ENCODE measurements at places on chromosomes 11 and 22. TPM values are rescaled to one million over a fixed set of nuclear protein-coding genes. Genes with fewer than 3 reads are reported as not detected.
A peak's percentile ranks its signal among the peaks of the same experiment; 100 is the strongest.

GRCh38 chr11:46381048-46381818, at the start of gene MDK:
MDK (plus strand) TSS chr11:46381669; CDS start chr11:46382058, 389 bp downstream.
- DNase-seq = no peak
- no peaks in the 10 kb centered on the region for H3K27me3 ChIP-seq
- peak within 1 kb of the TSS; percentile 59 for H3K4me3 ChIP-seq
- H3K36me3 ChIP-seq = no peaks in the 10 kb centered on the region

The NTM gene
- total RNA-seq = 0.10 TPM

DNA sequence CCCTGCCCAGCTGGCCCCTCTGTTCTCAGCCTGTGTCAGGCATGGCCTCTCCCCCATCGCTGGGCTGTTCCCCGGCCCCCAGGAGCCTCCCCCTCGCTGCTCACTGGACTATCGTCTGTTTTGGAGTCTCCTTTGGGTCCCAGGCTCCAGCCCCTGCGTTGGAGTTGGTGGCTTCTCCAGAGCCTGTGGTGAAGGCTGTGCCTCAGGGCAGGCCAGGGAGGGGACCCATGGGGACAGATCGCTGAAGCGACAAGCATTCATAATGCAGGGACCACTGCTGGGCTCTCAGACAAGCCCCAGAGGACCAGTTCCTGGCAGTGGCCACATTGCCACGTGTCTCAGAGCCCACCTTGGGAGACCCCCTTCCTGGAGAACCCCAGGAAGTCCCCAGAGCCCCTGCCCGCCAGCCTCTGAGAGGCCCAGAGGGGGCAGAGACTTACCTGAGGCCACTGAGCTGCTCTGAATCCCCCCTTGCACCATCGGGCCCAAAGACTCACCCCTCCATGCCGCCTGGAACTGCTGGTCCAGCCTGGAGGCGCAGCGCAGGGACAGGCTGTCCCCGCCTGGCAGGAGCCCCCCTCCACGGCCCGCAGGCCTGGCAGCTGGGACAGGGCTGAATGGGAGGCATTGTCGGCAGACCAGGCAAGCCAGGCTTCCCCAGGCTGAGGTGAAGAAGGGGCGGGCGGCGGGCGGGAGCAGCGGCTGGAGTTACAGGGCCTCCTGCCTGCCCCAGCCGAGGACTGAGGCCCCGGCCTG, at the start of gene CHADL:
Gene CHADL, minus strand, starts transcription at position 555 of the 756 bp plus-strand sequence. Its CDS starts 50 bp downstream, at position 505.
- no peaks in the 10 kb centered on the region for H3K36me3 ChIP-seq
- no peaks in the 10 kb centered on the region for H3K27me3 ChIP-seq
- H3K27ac ChIP-seq = no peak within 1 kb of the TSS
- no peak within 1 kb of the TSS for H3K4me3 ChIP-seq
- no peak for DNase-seq
- no peaks in the 10 kb centered on the region for H3K4me1 ChIP-seq

GRCh38 chr22:47301820-47302475, 539.5 kb downstream of the TBC1D22A start:
- no peak for DNase-seq
- H3K36me3 ChIP-seq = no peaks in the 10 kb centered on the region
- no peaks in the 10 kb centered on the region for H3K27me3 ChIP-seq

DNA sequence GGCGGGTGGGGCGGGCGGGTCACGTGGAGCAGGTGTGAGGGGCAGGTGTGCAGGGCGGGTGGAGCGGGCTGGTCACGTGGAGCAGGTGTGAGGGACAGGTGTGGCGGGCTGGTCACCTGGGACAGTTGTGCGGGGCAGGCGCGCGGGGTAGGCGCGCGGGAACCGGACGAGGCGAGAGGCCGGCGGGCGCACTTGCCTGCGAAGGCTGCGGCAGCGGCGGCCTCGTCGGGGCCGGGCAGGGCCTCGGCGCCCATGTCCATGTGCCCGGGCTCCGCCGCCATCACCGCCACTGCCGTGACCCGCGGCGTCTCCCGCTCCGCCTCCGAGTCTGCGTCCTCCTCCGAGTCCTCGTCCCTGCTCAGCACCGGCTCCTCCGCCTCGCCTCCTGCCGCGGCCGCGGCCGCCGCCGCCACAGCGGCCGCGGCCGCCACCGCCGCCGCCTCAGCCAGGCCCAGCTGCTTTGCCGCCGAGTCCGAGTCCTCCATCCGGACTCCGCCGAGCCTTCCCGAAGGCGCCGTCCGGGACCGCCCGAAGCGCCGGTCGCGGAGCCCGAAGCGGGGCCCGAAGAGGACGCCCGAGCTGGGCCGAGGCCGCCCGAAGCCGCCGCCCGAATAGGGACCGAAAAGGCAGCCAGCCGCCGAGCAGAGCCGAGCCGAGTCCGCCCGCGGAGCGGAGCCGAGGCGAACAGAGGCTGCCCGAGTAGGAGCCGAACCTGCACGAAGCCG, at the start of gene DEAF1:
Gene DEAF1, minus strand, starts transcription at position 660 of the 725 bp plus-strand sequence. Its CDS starts 175 bp downstream, at position 485.
- H3K27ac ChIP-seq = peak within 1 kb of the TSS; percentile 96
- peak within 1 kb of the TSS; percentile 75 for H3K4me3 ChIP-seq

The LMO2 gene
- 0.64 TPM for total RNA-seq

GRCh38 chr11:131422496-131422895, 52.1 kb downstream of the NTM start:
- no peak overlapping the region for H3K4me3 ChIP-seq
- DNase-seq = no peak
- H3K27me3 ChIP-seq = no peaks in the 10 kb centered on the region
- H3K36me3 ChIP-seq = no peaks in the 10 kb centered on the region

The KCNJ1 gene
- not detected for total RNA-seq

DNA sequence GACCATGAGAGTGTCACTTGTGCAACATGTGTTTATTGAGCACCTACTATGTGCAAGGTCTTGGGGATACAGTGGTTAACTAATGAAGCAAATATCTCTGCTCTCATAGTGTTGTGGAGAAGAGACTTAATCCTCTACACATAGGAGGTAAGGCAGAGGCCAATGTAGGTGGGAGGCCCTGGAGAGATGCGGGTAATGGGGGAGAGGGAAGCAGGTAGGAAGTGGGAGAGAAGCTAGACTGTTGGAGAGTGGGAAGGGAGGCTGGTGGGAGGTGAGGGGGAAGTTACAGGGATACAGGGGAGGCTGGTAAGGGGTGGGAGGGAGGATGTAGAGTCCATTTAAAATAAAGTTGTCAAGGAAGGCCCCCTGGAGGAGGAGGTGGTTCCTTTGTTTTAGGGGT, 240.0 kb downstream of the MIAT start:
- no peak overlapping the region for H3K4me3 ChIP-seq
- H3K27me3 ChIP-seq = no peaks in the 10 kb centered on the region
- peaks cover 7% of the 10 kb centered on the region for H3K4me1 ChIP-seq
- no peak overlapping the region for H3K27ac ChIP-seq

Measured in Panc1 (cell line).